Memory B cell (primary cell): ENCODE measurements at places on chromosomes 13 and 19.
A peak's percentile ranks its signal among the peaks of the same experiment; 100 is the strongest.

DNA sequence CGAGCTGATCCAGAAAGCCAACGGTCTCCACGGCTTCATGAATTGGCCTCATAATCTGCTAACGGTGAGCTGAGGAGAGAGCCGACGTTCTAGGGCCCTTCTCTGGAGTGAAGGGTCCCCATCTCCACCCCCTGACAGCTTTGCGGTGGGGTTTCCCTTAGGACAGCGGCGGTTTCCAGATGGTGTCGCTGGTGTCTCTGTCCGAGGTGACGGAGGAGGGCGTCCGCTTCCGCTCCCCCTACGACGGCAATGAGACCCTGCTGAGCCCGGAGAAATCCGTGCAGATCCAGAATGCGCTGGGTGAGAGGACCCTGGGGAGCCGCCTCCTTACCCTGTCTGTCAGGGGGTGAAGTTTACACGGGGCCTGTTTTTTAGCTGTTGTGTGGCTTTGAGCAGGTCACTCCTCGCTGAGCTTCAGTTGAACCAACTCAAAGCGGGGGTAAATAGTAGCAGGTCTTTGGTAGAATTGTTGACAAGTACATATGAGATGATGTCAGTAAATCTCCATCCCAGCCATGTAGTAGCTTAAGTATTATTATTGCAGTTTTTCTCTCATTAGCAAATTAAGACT is 801 bp downstream of the QTRT1 start:
- no peak for DNase-seq

DNA sequence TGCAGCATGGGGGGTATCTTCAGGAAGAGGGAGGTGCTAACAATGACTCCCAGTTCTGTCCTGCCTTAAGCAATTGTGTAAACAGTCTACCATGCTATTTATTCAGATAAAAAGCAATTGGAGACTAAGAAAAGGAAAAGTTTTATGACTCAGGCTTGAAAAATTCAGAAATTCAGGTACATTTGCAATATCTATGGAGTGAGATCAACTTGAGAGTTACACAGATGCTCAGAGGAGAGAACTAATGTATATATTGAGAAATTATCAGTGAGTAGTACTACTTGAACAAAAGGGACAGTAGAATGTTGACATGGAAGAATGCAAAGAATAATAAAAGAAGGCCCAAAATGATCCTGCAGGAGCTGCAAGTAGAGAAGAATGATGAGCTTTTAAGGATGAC is 277.6 kb upstream of the DACH1 start:
- no peak for DNase-seq

DNA sequence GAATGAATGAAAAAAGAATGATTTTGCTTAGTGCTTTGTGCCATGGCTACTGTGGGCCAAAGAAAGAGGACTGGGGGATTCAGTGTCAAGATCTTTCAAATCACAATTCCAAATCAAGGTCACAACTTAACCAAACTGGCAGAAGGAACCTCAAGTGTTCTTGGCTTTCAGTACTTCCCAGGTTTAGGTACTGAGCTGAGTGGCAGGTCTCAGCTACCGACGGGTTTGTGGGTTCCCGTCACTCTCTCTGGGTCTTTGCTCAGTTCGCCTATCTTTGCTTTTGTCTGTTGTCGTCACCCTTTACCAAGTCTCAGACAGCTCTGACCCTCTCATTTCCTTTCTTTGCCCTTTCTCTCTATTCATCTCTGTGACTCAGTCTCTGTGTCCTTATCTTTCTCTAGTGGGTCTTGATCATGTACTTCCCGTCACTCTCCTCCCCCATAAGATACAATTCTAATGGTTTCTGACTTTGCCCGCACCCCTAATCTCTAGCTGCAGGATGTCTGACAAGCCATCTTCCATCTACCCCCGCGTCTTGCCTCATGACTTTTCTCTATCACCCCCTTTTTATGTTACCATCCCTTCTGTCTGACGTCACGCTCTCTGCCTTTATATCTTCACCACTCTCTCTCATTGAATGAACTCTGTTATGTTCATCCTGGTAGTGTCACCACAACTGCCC is 33.3 kb upstream of the LRRC4B start:
- DNase-seq, result no peak

- peak; percentile 71 for DNase-seq
These were observed 49.3 kb upstream of the GPR183 start for GRCh38 chr13:99356262-99357091.

DNA sequence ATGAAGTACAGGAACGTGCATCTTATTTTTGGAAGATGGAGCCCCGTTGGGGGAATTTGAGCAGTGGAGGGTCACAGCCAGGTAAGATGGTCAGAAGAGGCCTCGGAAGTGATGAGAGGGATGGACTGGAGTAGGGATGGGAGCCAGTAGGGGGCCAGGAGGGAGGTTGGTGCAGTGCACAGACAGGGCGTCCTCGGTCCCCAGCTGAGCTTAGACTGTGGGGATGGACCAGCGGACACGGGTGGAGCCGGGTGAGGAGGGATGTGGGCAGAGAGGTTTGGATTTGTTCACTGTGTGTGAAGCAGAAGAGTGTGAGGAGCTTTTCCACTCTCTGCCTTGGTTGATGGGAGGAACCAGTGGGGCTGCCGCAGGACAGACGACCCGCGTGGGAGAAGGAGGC is 10.6 kb downstream of the RPS9 start:
- DNase-seq, result no peak

DNA sequence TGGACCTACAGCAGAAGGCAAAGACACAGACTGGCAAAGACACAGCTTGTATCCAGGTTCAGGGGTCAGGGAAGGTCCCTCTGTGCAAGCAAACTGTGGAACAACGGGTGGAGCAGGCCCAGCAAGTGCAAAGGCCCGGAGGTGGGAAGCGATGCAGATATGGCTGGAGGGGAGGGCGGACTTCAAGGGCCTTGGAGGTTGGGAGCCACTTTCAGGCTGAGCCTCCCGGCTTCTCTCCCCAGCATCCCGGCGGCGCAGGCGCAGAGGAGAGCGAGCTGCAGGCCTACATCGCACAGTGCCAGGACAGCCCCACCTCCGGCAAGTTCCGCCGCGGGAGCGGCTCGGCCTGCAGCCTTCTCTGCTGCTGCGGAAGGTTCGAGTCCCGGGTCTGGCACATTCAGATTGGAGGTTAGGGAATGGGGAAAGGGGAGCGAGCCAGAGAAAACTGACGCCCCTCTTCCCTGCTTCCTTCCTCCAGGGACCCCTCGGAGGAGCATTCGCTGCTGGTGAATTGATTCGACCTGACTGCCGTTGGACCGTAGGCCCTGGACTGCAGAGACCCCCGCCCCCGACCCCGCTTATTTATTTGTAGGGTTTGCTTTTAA is 2.1 kb upstream of the PNPLA6 start:
- DNase-seq, result no peak

DNA sequence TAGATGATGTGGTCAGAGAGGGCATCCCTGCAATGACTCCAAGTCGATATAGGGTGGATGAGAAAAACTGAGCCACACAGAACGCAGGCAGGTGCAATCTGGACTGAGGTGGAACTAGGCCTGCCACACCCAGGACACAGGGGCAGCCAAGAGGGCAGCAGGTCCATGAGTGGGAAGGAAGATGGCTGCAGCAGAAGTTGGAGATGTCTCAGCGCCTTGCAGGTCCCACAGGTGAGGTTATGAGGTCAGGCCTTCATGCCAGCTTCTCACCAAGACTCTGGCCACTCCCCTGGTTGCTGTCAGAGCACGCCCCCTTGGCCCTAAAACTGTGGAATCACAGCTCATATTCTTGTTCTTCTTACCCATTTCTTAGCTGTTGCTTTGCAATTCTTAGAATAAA is 147.7 kb upstream of the VSTM2B start:
- no peak for DNase-seq

DNA sequence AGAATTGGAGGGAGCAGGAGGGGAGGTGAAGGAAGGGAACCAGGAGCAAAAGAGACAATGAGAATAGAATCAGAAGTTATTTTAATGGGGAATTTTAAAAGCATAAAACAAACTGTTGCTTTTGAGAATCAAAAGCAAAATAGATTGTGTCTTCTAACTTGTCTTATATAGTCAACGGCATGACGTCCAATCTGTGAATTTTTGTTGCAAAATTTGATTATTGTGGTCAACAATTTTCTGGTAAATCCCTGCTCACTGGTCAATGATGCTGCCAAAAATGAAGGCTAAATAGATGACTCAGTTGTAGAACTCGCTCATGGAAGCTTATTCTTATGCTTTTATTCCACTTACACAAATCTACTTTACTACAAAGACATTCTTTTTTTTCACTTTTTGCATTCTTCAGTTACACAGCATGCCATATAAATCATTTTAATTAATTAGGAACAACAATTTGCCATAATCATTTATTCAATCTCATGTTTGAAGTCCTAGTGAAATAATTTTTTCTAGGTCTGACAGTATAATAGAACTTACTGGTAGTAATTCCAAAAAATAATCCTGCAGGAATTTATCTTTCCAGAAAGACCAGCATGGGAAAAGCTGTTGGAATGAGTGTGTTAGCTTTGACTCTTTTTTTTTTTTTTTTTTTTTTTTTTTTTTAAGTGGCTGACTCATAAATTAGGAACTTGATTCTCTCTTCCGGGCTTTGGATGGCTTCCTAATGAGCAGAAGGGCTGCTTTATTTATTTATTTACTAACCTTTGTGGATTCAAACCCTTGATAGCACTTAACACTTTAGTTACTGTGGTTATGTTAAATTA is 256.9 kb downstream of the SPRY2 start:
- DNase-seq, result no peak

DNA sequence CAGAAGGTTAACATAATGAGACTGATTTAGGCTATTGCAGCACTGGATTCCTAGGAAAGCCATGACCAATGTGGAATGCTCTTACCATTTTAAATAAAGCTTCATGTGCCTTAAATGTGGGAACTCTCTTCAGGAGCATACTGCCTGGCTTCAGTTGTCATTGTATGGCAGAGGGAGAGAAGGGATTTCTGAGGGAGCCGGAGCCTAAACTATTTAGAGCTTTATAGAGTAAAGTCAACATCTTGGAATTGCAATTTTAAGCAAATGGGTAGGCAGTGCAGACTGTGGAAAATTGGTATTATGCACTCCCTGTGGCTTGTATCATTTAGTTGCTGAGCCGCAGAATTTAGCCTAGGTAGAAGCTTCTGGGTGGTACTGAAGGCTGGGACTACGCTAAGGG is 2041.4 kb downstream of the PCDH9 start:
- DNase-seq, result no peak

DNA sequence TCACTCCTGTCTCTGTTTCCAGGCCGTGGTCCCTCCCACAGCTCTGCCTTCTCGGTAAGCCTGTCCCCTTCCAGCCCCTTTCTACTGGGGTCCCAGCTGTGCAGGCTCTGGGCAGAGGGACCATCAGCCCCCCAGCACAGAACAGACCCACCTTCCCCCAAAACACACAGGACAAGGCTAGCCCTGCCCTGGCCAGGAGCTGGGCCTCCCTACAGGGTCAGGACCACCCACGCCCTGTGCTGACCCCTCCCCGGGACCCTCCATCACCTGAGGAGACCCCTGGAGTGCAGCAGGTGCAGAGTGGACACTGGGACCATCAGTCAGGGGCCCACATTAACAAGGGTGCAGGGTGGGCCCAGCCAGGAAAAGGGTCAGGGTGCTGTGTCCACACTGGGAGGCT is 13.9 kb downstream of the CEACAM3 start:
- DNase-seq, result no peak

GRCh38 chr13:23684647-23685046 is 114.4 kb downstream of the TNFRSF19 start:
- DNase-seq, result no peak

GRCh38 chr13:37364007-37364406 is 234.6 kb downstream of the POSTN start:
- no peak for DNase-seq

GRCh38 chr19:47691782-47692181 is 21.4 kb upstream of the EHD2 start:
- DNase-seq, result no peak

DNA sequence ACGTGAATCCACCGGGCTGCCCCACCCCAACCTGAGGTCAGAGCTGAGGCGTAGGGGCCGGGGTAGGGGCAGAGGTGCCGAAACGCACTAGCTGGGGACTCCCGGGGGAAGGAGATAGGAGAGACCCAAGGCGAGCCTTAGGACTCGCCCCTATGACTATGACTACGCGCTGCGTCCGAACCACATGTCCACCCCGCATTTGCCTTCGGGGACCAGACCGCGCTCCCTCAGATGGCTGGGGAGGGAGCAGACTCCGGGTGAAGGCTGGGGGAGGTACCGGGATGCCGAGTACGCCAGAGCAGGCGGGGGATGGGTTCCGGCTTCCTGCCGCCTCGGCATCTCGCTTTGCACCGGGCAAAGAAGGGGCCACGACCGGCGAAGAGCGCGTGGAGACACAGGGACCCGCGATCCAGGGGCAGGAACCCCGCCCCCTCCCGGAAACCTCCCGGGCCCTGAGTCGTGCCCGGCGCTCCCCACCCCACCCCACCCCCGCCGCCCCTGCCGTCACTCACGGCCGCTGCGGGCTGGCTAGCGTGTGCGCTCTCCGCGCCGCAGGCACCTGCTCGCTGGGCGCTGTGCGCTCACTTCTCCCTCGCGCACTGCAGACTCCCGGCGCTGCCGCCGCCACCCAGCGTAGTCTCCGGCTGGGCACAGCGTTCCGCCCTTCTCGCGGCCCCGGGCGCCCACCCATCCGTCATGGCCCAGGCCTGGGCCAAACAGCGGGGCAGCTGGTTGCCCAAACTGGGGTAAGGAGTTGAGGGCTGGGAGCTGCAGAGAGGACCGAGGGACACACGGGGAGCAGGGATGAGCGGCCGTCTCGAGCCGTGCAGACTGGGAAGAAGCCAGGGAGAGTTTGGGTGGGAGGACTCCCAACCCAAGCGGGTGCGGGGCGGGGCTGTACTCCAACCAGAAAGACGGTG is 622 bp upstream of the VSTM2B start:
- no peak for DNase-seq

DNA sequence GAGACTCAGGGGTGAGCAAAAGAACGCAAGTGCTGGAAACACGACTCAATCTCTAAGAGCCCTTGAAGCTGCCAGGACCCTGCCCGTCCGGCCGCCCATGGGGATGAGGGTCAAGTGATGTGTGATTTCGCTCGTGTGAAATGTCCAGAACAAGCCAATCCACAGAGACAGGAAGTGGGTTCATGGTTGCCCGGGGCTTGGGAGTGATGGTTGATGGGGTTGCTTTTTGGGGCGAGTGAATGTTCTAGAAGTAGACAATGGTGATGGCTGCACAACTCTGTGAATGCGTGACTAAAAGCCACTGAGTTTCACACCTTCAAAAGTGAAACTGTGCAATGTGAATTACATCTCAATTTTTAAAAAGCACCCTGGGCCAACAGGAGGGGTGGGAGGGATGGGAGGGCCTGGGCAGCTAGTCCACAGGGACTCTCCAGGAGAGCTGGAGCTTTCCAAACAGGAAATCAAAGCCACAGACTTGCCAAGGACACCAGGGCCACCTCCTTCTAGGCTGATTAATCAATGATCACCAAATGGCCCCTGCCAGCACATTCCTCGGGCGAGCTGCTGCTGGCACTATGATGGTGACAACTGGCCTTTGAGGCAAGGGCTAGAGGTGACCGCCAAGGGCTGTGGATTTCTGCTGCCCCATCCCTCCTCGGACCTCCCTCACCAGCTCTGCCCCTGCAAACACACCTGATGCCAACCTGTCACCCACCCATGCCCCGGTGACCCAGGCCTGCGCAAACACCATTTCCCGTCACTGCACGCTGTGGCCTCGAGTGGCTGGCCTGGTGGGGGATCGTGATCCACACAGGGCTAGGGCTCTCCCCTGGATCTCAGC is 14.0 kb downstream of the DPP9 start:
- no peak for DNase-seq
